LHCN-M2 (cell line): ENCODE measurements at places on chromosomes 1 and 21.

DNA sequence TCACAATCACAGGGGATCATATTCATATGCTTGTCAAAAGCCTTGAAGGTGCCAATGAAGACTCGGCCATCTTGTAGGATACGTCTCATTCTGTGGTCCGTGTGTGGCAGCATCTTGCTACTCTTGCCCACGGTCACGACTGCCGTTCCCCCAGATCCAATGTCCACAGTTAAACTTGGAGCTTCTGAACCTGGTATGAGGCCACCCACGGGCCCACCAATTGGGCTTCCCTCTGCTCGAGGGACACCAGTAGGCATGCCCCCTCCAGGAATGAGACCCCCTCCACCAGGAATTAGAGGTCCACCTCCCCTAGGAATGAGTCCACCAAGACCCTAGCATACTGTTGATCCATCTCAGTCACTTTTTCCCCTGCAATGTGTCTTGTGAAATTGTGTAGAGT, 39.6 kb downstream of the MORN1 start:
- DNase-seq, result no peak

GRCh38 chr1:8633741-8634501, 183.5 kb downstream of the RERE start:
- no peak for DNase-seq

- no peak for DNase-seq
These were observed 116.9 kb upstream of the KCNK1 start for GRCh38 chr1:233496993-233497392.

GRCh38 chr1:159430985-159431384, 1.0 kb upstream of the OR10J4 start:
- no peak for DNase-seq

DNA sequence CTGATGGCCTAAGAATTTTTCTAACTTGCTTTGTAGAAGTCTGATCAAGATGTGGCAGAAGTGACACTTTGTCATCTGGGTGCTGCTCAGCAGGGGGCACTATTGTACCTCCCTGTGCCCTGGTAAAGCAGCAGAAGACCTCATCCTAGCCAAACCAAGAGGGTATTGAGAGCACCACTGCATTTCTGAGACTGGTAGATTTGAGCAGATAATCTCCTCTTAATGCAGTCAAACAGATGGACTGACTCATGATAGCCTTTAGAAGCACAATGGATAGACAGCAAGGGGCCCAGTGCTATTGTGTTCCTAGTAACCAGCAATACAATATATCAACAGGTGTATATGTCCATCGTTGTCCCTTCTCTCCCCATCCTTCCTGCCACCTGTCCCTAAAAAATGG, 5.7 kb downstream of the TPM3 start:
- DNase-seq, result peak; percentile 92

DNA sequence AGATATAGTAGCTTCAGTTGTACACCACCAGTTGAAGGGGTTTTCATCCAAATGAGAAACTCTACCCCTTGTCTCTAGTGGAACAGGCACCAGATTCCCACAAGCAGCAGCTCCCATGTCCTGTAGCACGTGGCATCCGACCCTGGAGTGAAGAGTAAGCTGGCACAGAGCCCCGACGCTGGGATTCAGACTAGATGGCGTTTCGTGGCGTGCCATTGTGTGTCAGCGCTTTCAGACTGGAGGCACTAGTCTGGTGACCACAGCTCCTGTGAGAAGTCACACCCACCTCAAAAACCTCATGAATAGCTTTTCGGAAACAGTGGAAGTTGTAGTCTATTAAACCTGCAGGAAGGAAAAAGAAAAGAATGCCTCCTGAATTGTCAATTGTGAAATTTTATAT, 20.2 kb downstream of the RRAGC start:
- no peak for DNase-seq

DNA sequence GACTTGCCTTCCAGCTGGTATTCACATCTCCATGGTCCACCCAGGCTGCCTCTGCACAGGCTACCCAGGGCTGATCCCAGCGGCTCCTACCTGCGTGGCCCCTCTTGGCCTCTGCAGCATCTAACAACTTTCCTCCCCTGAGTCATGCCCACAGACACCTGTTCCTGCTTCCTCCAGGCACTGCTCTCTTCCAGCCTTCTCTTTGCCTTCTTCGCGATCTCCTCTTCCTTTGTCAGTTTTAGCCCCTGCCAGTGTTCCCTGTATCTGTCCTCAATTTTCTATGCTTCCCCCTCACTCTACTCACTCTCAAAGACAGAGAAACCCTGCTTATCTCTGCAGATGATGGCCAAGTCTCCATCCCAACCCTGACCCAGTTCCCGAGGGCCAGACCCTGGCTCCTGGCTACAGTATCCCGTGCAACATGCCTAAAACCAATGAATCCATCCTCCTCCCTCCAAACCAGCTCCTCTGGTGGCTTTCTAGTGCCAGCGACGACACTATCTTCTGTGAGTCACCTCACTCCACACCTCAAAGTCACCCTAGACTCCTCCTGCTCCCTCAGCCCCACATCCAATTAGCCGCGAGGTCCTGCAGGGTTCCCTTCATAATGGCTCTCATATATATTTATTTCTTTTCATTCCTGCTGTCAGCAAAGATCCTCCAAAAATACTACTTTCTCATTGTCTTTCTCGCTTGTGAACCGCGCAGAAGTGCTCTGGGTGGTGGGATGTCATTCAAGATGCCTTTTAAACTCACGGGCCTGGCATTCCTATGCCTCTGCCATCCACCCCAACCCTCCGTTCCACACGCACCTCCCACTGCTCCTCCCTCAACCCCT, 259.2 kb downstream of the TOMM20 start:
- no peak for DNase-seq

DNA sequence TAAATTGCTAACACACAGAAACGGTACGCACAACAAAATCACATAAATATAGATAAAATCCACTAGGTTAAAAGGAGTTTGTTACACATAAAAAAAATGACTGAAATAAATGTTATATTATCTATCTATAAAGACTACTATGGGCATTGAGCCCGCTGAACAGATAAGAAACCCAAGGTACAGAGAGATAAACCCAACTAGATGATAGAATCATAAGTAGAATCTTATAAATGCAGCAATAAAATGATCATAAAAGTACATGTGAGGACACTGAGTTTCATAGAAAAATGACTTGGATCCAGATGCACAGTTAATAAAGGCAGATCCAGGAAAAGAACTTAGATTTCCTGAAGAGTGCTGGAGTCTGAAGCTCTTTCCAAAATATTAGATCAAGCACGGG, 128.7 kb downstream of the RGS7 start:
- DNase-seq, result no peak

- no peak for DNase-seq
These were observed 35.5 kb downstream of the MAN1C1 start for GRCh38 chr1:25651824-25652741.

DNA sequence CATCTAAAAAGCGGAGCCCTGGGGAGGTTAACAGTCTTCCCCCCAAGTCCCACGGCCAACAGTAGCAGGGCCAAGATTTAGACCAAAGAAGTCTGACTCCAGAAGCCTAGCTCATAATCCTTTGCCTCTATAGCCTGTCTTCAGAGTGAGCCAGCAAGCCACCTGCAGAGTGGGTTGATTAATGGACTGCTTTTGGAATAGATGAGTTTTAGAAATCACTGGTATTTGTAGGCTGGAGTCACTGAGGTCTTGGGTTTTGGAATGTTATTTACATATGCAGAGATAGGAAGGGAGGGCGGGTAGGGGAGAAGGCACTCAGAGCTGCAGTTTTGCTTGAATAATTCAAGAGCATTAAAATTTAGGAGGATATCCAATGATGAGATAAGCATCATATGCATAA, 90.8 kb upstream of the L1TD1 start:
- DNase-seq, result no peak

DNA sequence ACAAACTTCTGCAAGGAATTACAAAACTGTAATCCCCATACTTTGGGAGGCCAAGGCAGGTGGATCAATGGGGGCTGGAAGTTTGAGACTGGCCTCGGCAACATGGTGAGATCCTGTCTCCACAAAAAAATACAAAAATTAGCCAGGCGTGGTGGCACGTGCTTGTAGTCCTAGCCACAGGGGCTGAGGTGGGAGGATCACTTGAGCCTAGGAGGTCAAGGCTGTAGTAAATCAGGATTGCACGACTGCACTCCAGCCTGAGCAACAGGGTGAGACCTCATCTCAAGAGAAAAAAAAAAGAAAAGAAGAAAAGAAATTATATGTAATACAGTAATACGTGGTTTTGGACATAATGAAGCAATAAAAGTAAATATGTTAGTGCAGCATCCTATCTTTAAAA, 138.2 kb downstream of the COP1 start:
- no peak for DNase-seq

DNA sequence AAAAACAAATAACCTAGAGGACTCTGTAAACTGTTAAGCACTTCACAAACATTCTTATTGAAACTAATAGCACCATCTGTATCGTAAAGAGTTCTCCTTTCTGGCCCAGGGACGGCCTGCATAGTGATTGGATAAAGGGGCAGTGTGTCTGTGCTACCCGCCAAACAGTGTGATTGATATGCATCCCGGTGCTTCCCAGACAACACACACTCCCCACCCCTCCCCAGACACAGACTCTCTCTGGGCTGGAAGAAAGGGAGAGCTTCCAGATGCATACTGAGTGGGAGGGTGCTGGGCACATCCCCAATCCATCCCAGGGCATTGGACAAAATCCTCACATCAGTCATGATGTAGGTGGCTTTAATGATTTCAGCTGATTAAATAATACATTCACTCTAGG, 3.7 kb downstream of the HSD11B1 start:
- DNase-seq, result no peak

DNA sequence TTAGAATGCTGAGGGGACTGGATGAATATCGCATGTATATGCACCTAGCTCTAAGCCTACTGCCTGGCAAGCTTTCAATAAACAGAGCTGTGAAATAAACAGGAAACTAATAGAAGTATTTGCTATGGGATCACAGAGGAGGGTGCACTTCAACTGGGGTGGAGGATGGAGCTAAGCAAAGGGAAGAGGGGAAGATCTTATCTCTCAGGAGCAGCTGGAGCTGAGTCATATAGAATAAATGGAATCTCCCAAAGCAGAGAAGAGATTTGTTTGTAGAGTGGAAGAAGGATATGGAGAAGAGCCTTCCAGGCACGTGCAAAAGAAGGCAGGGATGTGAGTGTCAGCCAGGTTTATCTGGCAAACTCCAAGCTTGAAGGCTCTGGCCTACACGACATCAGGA, 17.0 kb upstream of the KCNA10 start:
- DNase-seq, result no peak

DNA sequence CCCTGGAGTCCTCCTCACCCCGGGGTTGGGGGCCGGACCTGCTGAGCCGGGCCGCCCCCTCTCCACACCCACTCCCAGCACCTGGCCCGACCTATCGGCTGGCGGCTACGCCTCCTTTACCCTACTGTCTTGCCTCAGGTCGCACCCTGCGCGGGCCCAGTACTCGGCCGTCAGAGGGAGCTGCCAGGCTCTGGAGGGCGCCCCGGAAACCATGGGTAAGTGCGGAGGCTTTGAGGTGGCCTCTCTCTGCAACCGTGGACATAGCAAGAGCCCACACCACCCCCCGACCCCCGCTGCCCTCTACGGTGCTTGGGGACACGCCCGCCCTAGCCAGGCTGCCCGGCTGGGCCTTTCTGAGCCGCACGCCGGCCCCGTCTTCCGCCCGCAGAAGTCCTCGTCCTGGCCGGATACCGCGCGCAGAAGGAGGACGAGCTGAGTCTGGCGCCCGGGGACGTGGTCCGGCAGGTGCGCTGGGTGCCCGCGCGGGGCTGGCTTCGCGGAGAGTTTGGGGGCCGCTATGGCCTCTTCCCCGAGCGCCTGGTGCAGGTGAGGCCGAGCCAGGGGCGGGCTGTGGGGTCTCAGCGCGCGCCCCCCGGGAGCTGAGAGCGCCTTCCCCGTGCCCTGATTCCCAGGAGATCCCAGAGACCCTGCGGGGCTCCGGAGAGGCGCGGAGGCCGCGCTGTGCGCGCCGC, at the start of gene SH3D21:
Gene SH3D21, plus strand, starts transcription at position 159 of the 692 bp plus-strand sequence. Its CDS starts 53 bp downstream, at position 212.
- no peak for DNase-seq

DNA sequence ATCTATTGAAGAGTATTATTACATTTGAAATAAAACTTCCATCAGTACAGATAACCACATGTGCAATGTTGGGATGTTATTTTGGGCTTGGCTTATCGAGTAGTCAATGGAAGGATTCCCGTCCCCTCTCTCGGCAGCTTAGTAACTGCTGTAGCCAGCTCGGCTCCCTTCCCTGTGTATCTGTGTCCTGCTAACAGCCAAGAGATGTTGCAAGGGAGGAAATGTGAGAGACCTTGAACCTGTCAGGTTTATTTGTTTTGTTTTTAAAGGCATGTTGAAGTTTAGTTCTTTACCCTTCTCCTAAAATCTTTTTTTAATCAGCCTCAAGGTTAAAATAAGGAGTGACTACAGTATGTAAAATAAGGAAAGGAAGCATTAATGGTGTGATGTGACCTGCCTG, 13.6 kb upstream of the TARS2 start:
- DNase-seq, result no peak

- no peak for DNase-seq
These were observed 23.5 kb downstream of the IFI44 start for GRCh38 chr1:78673120-78673519.

DNA sequence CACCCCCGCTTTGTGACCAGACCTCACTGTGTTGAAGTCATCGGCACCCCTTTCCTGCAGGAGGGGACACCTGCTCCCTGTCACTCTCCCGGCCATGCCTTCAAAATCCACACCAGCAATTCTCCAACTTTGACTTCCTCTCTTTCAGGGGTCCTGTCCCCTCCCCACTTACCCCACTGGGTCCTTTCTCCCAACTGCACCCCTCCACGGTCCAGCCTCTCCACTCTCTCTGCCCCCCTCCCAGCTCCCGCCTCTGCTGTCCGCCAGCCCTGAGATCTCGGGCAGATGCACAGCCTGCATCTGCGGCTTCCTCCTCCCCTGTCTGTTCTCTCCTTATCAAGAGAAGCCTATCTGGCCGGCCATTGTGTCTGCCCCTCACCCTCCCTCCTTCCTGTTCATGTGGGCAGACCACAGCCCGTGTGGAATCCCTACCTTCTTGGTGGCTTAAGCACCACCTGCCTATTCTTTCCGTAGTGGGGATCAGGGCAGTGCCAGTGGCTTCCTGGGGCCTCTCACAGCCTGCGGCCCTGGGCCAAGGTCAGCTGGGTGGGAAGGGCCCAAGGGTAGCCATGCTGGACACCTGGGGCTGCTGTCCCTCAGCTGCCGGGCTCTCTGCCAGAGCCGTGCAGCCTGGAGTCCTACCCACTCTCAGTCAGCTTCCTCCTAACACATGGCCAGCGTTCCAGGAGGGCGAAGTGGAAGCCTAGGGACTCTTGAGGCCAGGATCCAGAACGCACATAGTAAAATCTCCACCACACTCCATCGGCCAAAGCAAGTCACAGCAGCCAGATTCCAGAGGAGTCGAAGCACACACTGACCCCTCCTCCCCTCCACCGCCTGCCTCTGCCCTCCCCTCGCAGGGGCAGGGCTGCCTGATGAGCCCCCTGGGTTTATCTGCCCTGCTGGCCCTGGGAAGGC, 5.1 kb upstream of the HES4 start:
- peak; percentile 66 for DNase-seq

GRCh38 chr21:31448496-31448895, 104.4 kb upstream of the TIAM1 start:
- no peak for DNase-seq

- DNase-seq, result no peak
These were observed 35.8 kb downstream of the PTPRF start for GRCh38 chr1:43566382-43567044.
